Activated CD4-positive, alpha-beta T cell treated with anti-CD3 and anti-CD28 coated beads for 36 hours (primary cell): ENCODE measurements at places on chromosomes 6 and 20. TPM values are rescaled to one million over a fixed set of nuclear protein-coding genes. Genes with fewer than 3 reads are reported as not detected.

DNA sequence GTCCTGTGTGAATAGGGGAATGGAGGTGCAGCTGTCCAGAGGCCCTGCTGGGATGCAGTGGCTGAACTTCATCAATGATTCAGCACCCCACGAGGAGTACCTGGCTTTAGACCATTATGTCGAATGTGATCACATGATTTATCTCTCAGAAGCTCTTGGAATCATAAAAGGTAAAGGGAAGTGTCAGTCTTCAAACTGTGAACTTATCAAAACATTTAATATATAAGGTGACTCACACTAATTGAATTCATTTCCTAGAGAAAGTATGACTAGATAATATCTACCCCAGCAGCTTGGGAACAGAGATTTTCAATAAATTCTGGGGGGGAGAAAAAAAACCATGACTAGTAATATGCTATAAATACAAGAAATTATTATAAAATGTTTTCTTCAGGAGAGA is 29.5 kb downstream of the ALDH8A1 start:
- no peaks in the 10 kb centered on the region for H3K4me1 ChIP-seq
- no peak overlapping the region for H3K27ac ChIP-seq
- H3K27me3 ChIP-seq, result no peaks in the 10 kb centered on the region
- DNase-seq, result no peak
- H3K4me3 ChIP-seq, result no peak overlapping the region

DNA sequence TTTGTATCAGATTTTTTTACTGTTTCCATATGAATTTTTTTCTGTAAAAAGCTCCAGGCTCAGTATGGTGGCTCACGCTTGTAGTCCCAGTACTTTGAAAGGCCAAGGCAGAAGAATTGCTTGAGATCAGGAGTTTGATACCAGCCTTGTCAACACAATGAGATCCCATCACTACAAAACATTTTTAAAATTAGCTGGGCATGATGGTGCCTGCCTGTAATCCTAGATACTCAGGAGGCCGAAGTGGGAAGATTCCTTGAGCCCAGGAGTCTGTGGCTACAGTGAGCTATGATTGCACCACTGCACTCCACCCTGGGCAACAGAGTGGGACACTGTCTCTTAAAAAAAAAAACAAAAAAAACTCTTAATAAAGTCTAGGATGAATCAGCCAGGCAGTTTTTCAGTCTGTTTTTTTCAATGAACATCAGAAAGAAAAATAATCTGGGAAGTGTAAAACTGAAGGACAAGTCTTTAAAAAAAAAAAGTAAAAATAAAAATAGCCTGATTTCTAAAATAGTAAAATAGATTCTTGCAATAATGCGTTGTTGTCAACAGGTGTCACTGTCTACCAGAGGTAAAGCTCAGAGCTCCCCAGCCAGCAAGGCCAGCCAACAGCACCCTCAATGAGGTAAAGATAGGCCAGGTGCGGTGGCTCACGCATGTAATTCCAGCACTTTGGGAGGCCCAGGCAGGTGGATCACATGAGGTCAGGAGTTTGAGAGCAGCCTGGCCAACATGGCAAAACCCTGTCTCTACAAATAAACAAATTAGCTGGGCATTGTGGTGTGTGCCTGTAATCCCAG is 9.3 kb upstream of the ATG5 start:
- H3K4me1 ChIP-seq, result peaks cover 5% of the 10 kb centered on the region
- H3K4me3 ChIP-seq, result no peak overlapping the region
- H3K27me3 ChIP-seq, result peaks cover 23% of the 10 kb centered on the region
- peak; percentile 71 for DNase-seq
- no peak overlapping the region for H3K27ac ChIP-seq
- no peaks in the 10 kb centered on the region for H3K36me3 ChIP-seq

- peak; percentile 32 for DNase-seq
- H3K4me3 ChIP-seq, result peak overlapping the region; percentile 45
- no peaks in the 10 kb centered on the region for H3K36me3 ChIP-seq
- H3K27me3 ChIP-seq, result peaks cover 56% of the 10 kb centered on the region
- peaks cover 8% of the 10 kb centered on the region for H3K4me1 ChIP-seq
These were observed 1.5 kb downstream of the SALL4 start for GRCh38 chr20:51800872-51801121.

GRCh38 chr6:27553123-27553904 is 80.4 kb upstream of the ZNF184 start:
- H3K27me3 ChIP-seq, result peaks cover 58% of the 10 kb centered on the region
- DNase-seq, result peak; percentile 61
- no peak overlapping the region for H3K27ac ChIP-seq
- H3K36me3 ChIP-seq, result no peaks in the 10 kb centered on the region

DNA sequence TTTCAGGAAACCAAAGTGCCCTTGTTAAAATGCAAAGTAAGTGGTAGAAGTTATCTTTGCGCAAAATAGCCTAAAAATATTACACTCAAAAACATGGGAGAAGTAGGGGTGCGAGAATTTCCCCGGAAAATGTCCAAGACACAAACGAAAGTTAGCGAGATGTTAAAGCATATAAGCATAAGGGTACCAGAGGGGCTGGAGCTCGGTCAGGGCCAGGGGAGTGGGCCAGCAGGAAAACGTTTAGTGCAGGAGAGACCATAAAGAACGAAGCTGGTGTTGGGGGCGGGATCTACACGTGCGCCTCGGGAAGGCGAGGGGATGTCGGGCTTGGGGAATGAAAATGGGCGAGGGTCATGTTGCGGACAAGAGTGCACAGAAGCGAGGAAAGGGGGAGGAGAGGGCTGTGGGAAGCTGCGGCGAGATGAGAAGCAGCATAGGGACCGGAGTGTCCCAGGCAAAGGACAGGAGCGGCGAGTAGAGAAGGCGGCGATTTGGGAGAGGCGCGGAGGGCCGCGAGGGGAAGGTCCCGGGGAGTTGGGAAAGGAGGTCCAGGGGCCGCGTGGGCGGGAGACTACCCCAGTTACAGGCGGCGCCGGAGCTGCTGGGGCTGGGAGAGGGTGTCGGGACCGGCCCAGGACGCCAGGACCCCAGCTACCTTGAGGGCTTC is 600 bp downstream of the XPO5 start:
- peak; percentile 68 for DNase-seq
- H3K4me3 ChIP-seq, result peak overlapping the region; percentile 90
- H3K27ac ChIP-seq, result peak overlapping the region; percentile 66
- no peaks in the 10 kb centered on the region for H3K27me3 ChIP-seq
- H3K36me3 ChIP-seq, result peaks cover 40% of the 10 kb centered on the region

GRCh38 chr6:136039185-136039584 is 187.7 kb downstream of the PDE7B start:
- no peak overlapping the region for H3K4me3 ChIP-seq
- H3K27ac ChIP-seq, result no peak overlapping the region

- H3K4me3 ChIP-seq, result no peak overlapping the region
- no peak for DNase-seq
- peaks cover 2% of the 10 kb centered on the region for H3K27me3 ChIP-seq
- no peak overlapping the region for H3K27ac ChIP-seq
- H3K36me3 ChIP-seq, result no peaks in the 10 kb centered on the region
These were observed 420.1 kb upstream of the SLC35B3 start for GRCh38 chr6:8855411-8855810.

DNA sequence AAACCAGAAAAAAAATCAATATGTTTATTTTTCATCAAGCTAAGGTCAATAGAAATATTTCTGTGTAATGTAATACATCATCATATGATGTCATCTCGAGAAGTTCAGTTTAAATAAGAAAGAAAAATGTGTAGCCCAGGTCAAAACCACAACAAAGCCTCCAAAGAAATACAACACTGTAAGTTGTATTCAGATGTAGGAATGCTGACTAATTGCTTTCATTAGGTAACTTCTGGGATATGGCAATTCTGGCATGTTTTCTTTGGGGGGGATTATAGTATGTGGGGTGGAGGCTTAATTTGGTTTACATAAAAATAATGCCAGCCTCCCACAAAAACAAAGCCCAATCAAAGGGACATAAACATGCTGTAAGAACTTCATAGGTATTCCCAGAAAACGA is 881.8 kb upstream of the CITED2 start:
- no peaks in the 10 kb centered on the region for H3K4me1 ChIP-seq
- DNase-seq, result no peak
- H3K27me3 ChIP-seq, result peaks cover 6% of the 10 kb centered on the region
- H3K36me3 ChIP-seq, result no peaks in the 10 kb centered on the region
- no peak overlapping the region for H3K27ac ChIP-seq

- no peak overlapping the region for H3K27ac ChIP-seq
- H3K4me1 ChIP-seq, result no peaks in the 10 kb centered on the region
- peaks cover 6% of the 10 kb centered on the region for H3K27me3 ChIP-seq
- no peaks in the 10 kb centered on the region for H3K36me3 ChIP-seq
These were observed 215.1 kb downstream of the TBXT start for GRCh38 chr6:165952514-165952913.

- no peaks in the 10 kb centered on the region for H3K36me3 ChIP-seq
- no peak overlapping the region for H3K4me3 ChIP-seq
- no peaks in the 10 kb centered on the region for H3K4me1 ChIP-seq
- peak; percentile 12 for DNase-seq
These were observed 33.8 kb upstream of the SCRT2 start for GRCh38 chr20:709423-709822.

DNA sequence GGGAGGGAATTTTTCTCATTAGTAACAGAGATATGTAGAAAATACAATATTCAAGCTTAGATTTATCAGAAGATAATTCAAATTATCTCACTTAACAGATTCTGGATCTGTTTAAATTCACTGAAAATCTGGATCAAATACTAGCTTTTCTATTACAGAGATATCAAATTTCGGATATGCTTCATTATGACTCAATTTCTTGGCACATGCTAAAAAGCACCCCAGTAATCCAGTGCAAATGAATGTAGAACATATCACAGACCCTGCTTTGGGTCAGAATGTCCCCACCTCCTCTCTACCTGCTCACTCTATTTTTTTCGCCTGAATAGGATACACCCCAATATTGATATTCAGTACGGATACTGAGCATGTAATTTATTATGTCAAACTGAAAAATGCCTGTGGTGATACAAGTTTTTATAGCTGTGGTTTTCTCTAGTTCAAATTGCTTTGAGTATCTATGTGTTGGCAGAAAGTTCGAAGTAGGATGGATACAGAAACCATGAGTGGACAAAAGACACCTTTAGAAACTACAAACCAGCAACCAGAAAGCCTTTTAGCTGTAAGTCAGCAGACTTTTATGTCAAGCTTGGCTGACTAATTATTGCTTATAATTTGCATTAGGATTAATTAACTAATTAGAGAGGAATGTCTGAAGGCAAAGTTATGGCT is 290.0 kb downstream of the TFAP2B start:
- no peak overlapping the region for H3K4me3 ChIP-seq
- H3K27ac ChIP-seq, result no peak overlapping the region
- no peaks in the 10 kb centered on the region for H3K4me1 ChIP-seq
- H3K36me3 ChIP-seq, result no peaks in the 10 kb centered on the region
- no peak for DNase-seq

DNA sequence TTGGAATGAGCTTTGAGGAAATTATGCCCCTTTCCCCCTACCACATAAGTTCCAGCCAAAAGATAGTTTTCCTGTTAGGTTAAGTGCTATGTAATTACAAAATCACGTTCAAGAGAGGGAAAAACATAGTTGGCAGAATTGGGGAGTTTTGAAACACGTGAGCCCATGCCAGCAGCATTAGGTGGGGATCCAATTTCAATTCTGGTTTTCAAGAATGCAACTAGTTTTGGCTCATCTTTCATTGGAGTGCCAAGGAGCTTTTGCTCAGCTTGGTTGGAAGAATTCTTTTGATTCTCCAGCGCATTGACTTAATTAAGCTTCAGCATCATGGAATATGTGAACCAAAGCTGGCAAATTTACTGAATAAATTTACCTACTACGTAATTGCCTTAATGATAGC is 95.9 kb downstream of the SAMD5 start:
- H3K4me3 ChIP-seq, result no peak overlapping the region
- H3K4me1 ChIP-seq, result no peaks in the 10 kb centered on the region
- H3K27ac ChIP-seq, result no peak overlapping the region
- H3K36me3 ChIP-seq, result no peaks in the 10 kb centered on the region

- no peaks in the 10 kb centered on the region for H3K4me1 ChIP-seq
- peaks cover 2% of the 10 kb centered on the region for H3K27me3 ChIP-seq
- H3K4me3 ChIP-seq, result no peak overlapping the region
- H3K36me3 ChIP-seq, result no peaks in the 10 kb centered on the region
These were observed 29.6 kb upstream of the FOXC1 start for GRCh38 chr6:1580109-1580508.

GRCh38 chr6:24997231-24997630 is 61.5 kb upstream of the RIPOR2 start:
- H3K4me3 ChIP-seq, result no peak overlapping the region
- no peak overlapping the region for H3K27ac ChIP-seq
- H3K36me3 ChIP-seq, result peaks cover 2% of the 10 kb centered on the region
- no peaks in the 10 kb centered on the region for H3K27me3 ChIP-seq

DNA sequence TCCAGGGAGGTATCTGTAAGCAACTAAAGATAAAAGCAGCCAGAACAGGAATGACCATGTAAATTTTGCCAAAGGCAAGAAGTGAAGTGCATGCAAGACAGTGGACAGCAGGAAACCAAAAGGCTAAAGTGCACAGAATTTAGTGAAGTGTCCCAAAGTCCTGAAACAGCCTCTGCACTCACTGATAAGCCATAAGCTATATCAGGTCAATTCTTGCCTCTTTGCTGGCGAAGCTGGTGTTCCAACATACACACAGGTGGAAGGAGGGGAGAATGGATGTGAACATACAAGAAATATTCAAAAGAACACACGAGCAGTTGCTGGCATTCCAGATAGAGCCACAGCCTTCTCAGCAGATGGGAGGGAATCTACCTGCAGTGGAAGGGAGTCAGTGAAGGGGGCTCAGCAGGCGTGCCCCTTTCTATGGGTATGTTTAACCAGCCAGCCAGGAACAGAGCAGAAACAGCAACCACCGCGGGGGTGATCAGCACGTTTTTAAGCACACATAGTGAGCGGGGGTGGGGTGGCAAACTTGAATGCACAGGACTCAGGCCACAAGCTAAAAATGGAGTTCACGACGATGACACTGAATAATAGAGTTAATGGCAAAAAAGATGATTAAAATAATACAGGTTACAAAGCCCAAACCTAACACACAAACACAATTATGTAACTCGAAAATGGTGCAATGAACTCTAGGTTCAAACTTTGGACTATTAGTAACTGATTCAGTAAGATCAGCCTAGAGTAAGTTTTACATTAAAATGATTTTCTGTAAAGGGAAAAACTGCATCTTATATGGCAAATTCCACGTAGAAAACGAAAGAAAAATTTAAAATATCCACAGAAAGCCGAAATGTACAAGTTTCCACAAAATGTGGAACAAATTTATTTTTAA is 1.2 kb downstream of the ECI2 start:
- peak overlapping the region; percentile 79 for H3K4me3 ChIP-seq
- no peaks in the 10 kb centered on the region for H3K27me3 ChIP-seq
- H3K27ac ChIP-seq, result peak overlapping the region; percentile 52
- peaks cover 38% of the 10 kb centered on the region for H3K4me1 ChIP-seq
- peaks cover 32% of the 10 kb centered on the region for H3K36me3 ChIP-seq
- DNase-seq, result peak; percentile 65

- peaks cover 80% of the 10 kb centered on the region for H3K36me3 ChIP-seq
- no peak for DNase-seq
- H3K27ac ChIP-seq, result peak overlapping the region; percentile 10
- H3K27me3 ChIP-seq, result no peaks in the 10 kb centered on the region
- H3K4me1 ChIP-seq, result peaks cover 65% of the 10 kb centered on the region
- H3K4me3 ChIP-seq, result no peak overlapping the region
These were observed 7.0 kb downstream of the PPIL1 start for GRCh38 chr6:36867471-36868224.

MCCD1 gene
- not detected for total RNA-seq

SFT2D1 gene
- total RNA-seq, result 39.8 TPM

ARMC12 gene
- 1.3 TPM for total RNA-seq

C6orf15 gene
- not detected for total RNA-seq

FAM184A gene
- 13.8 TPM for total RNA-seq

EPB41L1 gene
- 1.5 TPM for total RNA-seq

HLA-DQA1 gene
- total RNA-seq, result 0.32 TPM

ID4 gene
- not detected for total RNA-seq

LAMA4 gene
- total RNA-seq, result 0.09 TPM

NXT1 gene
- 34.4 TPM for total RNA-seq

AVP gene
- not detected for total RNA-seq

CYB5R4 gene
- 28.2 TPM for total RNA-seq

GTF3C6 gene
- total RNA-seq, result 93.0 TPM
